Fibroblast of skin of back (primary cell): ENCODE measurements at places on chromosomes 11 and 22.
A peak's percentile ranks its signal among the peaks of the same experiment; 100 is the strongest.

GRCh38 chr11:69192301-69192721 is 36.6 kb downstream of the SMIM38 start:
- DNase-seq: no peak

GRCh38 chr22:29093030-29093429 is 20.2 kb downstream of the KREMEN1 start:
- DNase-seq: no peak

DNA sequence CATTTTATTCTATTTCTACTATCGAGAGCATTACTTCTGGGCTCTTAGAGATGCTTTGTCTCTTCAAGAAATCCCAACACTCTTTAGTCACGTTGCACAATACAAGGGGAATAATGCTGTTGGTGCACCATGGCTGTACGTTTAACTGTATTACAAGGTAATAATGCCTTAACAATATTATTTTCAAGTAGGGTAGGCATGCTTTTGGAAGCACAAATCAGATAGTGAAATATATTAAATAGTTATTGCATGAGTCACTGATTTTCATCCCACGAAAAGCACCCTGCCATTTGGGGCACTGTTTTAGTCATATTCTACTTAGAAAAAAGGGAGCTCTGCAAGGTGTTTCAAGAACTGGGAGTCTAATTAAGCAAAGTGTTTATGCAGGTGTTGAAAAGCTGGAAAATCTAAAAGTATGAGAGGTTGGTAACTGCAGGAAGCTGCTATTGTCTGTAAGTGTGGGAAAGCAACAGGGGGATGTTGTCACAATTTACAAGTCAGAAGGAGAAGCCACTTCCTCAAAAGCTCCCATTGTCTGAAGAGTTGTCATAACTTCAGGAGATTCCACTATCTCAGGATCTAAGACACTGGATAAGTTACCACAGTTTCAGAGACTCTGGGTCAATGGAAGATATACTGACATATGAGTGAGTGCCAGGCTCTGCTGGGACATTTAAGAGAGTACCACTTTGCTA is 218.2 kb downstream of the JRKL start:
- DNase-seq: no peak

DNA sequence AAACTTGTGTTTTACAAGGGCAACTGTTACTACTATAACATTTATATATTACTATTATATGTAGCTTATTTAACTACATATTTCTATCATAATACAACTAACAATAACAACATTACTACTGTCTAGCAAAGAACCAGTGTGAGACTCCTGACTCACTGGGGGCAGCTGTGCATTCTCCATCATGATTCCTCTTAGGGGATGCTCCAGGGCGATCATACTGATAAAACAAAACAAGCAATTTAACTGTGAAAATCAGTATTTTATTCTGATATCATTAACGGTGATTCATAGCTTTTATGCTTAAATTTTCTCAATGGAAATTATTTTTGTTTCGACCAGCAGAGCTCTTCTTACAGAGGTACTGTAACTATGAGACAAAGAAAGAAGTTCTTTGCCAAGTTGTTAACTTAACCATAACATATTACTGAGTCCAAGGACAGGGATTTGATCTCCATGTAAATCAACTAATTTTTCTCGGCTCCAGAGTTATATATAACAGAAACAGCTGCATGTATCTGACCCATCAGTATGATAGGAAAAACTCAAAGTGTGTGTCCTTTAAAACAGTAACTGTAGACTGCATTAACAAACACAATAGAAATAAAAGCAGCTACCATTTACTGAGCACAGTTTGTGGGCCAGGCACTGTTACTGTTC is 24.8 kb upstream of the FNBP4 start:
- no peak for DNase-seq

- DNase-seq: no peak
These were observed 353.2 kb upstream of the TENM4 start for GRCh38 chr11:79794057-79794456.

DNA sequence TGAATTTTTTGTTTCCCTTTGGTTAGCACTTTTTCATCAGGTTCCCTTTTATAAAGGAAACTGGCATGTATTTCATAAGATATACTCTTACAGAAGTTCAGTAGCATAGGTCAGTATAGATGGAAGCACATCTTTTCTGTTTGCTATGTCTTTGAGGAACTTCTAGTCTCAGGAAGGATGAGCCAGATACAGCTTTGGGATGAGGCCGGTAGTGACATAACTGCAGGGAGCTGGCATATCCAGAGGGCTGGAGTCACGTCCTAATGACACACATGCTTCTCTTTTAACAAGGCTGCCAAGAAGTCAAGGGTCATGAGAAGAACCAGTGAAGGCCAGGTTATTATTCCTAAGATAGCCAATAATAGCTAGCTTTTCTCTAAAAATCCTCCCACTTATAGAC is 33.3 kb upstream of the ADSL start:
- DNase-seq: no peak

GRCh38 chr11:134915881-134916280 is 503.8 kb upstream of the B3GAT1 start:
- DNase-seq: no peak

DNA sequence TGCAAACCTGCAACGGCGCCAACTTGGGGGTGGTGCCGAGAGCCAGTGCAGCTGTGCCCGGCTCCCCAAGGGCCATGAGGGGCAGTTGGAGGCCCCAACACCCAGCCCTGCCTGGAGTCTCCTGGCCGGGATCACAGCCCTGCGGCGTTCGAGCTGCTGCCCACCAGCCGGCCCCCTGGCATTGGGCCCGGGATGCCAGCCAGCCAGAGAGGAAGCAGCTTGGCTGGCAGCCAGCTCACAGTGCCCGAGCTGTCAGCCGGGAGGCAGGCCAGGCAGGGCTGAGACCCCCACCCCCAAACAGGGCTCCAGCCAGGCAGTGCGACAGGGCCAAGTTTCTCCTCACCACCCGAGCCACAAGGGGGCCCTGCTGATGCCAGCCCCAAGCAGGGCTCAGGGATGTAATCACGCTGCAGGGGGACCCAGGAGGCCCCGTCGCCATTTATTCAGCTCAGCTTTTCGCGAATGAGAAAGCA is 26.0 kb upstream of the TCF20 start:
- DNase-seq: no peak

- no peak for DNase-seq
These were observed 1.2 kb upstream of the CDPF1 start for GRCh38 chr22:46251266-46251665.

DNA sequence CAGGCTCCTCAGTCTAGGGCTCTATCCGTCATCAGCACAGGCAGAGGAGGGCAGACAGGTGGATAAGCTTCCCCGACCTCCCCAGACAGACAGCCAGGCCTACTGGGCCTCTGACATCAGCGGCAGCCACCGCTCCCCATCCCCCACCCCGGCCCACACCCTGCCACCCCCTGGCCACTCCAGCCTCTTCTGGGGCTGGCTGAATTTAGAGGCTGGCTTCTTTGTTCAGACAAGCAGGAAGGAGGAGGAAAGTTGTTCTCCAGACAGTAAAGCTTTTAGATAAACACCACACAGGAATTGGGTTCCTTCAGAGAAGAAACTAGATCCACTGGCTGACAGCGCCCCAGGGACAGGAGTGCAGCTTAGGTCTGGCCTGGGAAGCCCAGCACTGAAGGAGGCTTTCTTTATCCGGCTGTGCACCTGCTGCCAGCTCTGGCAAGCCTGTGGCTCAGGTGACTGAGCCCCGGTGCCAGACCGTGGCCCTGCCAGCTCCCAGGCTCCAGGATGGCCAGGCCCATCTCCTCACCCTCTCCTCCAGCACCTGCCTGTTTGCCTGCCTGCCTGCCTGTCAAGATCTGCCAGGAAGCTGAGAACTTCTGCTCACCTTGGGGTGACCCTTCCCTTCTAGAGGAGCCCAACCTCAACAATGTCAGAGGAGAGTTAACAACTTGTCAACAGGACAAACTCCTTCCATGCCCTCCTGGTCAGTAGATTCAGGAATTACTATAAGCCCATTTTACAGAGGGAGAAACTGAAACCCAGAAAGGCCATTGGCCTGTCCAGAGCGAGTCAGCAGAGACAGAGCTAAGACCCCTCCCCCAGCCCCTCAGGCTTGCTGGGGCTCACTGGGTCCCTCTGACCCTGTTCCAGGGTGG is 44.0 kb upstream of the KLHL35 start:
- DNase-seq: no peak

GRCh38 chr22:39996732-39997131 is 2.0 kb downstream of the FAM83F start:
- DNase-seq: no peak

DNA sequence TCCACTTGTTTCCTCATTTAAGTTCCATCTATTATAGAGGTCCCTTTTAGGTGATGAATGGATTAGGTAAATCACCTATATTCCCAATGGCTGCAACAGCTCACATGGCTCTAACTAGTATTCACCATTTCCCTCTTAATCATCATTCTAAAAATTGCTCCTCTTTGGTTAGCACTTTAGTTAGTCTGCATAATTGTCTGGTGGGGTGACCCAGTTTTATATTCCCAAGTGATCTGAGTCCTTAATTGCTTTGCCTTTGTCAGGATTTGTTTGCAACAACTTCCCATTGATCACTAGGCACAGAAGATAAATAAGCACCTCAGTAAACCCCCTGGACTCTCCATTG is 395.2 kb downstream of the RAB38 start:
- DNase-seq: no peak

DNA sequence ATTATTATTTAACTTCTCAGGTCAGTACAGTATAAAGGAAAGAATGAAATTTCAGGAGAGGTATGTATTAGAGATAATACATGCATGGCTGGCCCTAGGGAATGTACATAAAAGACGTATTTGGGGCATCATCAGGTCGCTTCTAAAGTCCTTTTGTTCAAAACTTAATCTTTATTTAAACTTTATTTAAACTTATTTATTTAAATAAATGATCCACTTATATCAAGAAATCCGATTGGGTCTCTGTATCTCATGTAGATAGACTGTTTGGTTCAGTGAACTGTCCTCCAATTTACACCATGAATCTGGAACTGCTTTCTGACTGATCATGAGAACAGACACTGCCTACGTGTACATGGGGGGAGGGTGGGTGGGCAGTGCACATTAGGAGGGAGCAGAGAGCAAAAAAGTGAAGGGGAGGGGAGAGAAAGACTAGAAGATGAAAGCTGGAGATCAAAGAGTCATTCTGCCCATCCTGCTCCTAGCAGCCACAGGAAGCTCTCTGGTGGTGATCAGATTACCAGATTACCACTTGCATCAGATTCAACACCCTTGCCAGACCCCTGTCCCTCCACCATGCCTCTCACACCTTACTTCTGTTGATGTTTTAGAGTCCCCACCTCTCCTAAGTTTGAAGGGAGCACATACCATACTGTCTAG is 92.1 kb upstream of the MTMR2 start:
- DNase-seq: no peak

DNA sequence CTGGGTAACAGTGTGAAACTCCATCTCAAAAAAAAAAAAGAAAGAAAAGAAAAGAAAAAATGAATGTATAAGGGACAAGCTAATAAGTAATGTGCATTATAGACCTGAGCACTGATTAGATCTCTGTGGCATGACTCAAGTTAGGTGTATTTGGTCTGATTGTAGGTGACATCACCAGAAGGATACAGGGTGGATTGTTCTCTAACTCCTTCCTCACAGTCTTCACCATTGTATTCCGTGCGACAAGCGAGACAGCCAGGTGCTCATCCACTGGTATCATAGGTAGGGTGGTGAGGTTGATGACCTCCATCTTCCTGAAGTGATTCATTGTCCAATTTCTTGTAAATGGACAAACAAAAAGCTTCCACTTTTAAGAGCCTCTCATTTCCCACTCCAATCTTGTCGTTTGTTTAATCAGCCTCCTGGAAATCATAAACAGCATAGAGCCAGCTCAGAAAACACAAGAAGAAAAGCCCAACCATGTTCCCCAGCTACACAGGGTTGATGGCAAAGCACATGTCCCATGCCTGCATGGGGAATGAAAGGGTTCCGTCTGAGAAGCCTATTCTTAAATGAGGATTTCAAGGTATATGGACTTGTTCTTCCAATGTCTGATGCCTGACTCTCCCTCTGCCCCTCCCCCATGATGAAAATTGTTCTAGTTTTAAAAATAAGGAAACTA is 6.2 kb downstream of the FAM227A start:
- DNase-seq: no peak

DNA sequence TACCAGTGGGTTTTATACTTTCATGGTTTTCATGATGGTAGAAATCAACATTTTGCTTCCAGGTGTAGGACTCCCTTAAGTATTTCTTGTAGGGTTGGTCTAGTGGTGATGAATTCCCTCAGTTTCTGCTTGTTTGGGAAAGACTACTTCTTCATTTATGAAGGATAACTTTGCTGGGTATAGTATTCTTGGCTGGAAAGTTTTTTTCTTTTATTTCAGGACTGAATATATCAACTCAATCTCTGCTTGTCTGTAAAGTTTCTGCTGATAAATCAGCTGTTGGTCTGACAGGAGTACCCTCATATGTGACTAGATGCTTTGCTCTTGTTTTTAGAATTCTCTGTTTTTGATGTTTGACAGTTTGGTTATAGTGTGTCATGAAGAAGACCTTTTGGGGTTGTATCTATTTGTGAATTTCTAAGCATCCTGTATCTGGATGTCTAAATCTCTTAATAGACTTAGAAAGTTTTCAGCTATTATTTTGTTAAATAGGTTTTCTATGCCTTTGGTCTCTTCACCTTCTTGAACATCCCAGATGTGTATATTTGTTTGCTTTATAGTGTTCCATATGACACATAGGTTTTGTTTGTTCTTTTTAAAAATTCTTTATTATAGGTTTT is 95.9 kb downstream of the ENTHD1 start:
- DNase-seq: no peak

- peak; percentile 43 for DNase-seq
These were observed 51.5 kb upstream of the GAL start for GRCh38 chr11:68632802-68633201.

- peak; percentile 17 for DNase-seq
These were observed 19.5 kb downstream of the LHFPL7 start for GRCh38 chr22:24926849-24927579.

DNA sequence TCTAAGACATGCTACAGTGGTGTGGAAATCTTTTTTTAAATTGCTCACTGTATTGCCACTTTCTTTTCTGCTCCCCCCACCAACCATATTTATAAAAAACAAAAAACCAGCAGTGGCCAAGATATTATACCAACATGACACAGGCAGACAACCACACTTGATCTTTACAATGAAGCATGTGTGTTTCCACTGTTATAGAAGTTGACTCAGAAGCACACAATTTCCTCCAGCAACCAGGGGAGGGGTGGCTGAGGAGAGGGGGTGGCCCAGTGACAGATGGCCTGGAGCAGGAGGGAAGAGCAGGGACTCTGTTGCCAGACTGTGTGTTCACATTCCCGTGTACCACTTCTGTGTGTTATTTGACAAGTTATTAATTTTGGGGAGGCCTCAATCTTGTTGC is 14.8 kb downstream of the CD59 start:
- peak; percentile 91 for DNase-seq
